Activated CD4-positive, alpha-beta T cell treated with anti-CD3 and anti-CD28 coated beads, Interleukin-2, amount 50 U/mL, for 1 hour (primary cell): ENCODE measurements at places on chromosomes 16 and 17.

- no peak for DNase-seq
Measured at GRCh38 chr16:68378436-68379415, 67.9 kb downstream of the PRMT7 start.

DNA sequence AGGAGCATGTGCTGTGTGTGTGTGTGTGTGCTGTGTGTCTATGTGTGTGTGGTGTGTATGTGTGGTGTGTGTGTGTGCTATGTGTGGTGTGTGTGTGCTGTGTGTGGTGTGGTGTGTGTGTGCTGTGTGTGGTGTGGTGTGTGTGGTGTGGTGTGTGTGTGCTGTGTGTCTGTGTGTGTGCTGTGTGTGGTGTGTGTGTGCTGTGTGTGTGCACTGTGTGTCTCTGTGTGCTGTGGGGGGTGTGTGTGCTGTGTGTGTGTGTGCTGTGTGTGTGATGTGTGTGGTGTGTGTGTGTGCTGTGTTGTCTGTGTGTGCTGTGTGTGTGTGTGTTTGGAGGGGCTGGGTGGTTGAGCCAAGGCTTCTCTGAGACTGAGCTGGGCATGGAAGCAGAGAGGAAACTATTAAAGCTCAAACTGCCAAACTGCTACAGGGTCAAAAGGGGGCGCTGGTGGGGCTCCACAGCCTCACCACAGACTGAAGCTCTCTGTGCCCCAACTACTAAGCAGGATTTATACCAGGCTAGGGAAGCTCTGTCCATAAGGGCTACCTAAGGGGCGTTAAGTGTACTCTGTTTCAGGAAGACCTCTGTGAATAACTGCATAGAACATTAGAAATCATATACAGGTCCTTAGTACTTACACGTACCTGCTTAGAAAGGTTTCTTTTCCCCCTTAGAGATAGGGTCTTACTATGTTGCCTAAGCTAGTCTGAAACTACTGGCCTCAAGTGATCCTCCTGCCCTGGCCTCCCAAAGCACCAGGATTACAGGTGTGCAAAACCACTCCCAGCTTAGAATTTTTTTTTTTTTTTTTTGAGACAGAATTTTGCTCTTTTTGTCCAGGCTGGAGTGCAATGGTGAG, 27.8 kb upstream of the GHDC start:
- peak; percentile 67 for DNase-seq

DNA sequence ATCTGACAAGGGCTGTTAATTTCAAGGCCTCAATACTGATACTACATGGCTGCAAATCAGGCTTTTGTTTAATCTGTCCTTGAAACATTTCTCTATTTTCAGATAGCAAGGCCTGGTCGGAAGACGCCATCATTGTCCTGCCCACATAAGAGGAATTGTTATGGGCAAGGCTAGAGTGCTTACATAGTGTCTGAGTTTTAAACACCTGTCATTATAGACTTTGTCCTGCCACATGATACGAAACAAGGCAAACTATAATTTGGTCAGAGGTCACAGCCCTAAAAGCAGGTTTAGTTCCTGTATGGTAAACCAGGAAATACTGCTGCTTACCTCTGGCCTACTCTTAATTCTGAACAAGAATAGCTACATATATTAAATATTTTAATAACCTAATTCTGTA, 104.4 kb downstream of the SSH2 start:
- no peak for DNase-seq

GRCh38 chr16:80519189-80519588, 21.6 kb upstream of the DYNLRB2 start:
- DNase-seq, result no peak

GRCh38 chr17:3528403-3528851, 29.2 kb downstream of the TRPV3 start:
- DNase-seq, result no peak

GRCh38 chr17:57574040-57574513, 171.0 kb downstream of the CCDC182 start:
- DNase-seq, result no peak

DNA sequence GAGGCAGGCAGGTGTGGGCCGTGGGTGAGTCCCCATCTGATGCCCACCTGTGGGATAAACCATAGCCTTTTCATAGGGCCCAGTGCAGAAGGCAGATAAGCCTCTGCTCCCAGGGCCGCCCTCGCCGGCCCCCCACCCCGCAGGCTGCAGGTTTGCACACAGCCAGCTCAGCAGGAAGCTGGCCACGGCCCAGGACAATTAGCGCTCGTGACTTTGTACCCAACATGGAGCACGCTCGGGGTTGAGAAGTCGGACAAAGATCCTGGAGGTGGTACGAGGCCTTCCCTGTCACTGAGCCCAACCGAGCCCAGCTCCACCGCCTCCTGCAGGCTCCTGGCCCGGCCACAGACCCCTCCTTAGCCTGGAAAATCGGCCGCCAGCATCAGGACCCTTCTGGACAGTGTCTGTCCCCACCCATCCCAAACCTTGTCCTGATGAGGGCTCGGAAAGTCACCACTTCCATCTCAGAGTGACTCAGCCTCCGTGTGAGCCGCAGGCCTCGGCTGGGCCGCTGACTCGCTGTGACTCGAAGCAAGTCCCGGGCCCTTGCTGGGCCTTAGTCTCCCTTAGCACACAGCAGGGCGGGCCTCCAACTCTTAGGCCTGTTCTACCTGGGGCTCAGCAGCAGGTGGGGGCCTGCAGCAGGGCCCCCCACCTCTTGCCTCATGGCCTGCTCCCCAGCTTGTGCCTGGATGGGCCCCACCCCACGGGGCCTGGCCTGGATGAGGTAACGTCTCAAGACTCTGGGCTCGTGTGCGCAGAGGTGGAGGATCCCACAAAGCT, 22.7 kb downstream of the FAM83G start:
- DNase-seq, result no peak

DNA sequence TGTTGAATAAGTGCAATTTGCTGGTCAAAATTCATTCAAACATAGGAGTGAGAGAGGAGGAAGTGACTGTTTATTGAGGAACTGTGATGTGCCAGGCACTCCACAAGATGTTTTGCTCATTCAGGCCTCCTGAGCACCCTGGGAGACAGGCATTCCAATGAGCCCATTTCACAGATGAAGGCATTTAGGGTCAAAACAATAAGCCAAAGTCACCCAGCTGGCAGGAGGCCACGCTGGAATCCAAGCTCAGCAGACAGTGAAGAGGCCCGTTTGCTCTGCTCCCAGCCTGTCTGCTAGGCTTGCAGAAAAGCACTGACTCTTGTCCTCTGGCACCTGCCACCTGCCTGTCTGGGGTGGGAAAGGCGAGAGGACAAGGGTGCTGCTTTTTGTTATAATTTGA, 10.1 kb upstream of the SLC25A39 start:
- DNase-seq, result no peak

DNA sequence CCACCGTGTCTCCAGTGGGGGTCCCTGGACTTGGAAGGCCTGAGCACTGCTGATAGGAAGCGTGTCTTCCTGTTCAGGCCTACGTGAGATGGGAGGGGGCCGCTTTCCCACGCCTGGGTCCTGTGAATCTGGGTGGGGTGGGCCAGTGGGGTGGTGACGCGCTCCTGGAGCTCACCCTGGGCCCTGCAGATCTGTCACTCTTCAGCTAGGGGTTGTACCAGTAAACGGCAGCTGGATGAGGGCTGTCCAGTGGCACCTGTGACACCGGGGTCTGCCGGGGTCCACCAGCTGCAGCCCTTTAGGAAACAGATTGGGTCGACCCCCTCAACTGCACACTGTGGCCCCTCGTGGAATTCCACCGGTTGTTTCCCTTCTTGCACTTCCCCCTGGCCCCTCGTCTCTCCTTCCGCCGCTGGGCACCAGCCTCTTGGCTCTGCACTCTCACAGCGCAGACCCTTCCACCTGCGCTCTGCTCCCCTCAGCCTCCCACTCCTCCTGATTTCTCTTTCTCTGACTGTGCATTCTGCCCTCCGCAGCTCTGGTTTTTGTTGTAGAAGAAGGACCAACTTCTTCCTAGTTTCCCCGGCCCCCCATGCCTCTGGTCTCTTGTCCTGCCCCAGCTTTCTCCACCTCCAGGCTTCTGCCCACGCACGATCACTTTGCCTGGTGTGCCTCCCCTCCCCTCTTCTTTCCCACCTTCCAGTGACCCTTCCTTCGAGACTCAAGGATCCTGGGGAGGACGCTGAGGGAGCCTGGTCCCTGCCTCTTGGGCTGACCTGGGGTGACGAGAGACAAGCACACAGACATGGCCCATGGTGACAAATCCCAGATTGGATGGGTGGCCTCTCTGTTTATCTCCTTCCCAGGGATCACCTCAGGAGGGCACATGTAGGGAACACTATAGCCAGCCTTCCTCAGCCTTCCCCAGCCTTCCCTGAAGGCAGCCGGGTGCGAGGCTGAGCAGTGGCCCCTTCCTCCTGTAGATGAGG, 4.8 kb downstream of the MRC2 start:
- DNase-seq, result no peak

GRCh38 chr17:28889996-28890395, 7.5 kb downstream of the FLOT2 start:
- no peak for DNase-seq

DNA sequence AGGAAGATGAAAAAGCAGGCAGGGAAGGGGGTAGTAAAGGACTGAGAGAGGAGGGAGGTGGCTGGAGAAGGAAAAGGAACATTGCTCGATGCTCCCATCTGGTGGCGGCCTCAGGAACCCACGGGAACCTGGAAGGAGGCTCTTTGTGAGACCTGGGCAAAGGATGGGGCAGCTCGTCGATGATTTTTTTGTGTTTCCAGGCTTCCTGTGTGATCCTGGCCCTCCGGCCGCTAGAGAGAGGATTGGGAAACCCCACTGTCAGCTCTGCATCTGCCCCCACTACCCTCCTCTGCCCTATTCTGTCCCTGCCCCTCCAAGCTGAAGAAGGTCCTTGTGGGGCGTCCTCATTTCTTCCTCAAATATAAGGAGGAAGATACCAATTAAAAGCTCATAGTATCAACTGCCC, 6.6 kb downstream of the WFIKKN2 start:
- peak; percentile 52 for DNase-seq

GRCh38 chr16:71357681-71358080, 842 bp upstream of the CALB2 start:
- no peak for DNase-seq

DNA sequence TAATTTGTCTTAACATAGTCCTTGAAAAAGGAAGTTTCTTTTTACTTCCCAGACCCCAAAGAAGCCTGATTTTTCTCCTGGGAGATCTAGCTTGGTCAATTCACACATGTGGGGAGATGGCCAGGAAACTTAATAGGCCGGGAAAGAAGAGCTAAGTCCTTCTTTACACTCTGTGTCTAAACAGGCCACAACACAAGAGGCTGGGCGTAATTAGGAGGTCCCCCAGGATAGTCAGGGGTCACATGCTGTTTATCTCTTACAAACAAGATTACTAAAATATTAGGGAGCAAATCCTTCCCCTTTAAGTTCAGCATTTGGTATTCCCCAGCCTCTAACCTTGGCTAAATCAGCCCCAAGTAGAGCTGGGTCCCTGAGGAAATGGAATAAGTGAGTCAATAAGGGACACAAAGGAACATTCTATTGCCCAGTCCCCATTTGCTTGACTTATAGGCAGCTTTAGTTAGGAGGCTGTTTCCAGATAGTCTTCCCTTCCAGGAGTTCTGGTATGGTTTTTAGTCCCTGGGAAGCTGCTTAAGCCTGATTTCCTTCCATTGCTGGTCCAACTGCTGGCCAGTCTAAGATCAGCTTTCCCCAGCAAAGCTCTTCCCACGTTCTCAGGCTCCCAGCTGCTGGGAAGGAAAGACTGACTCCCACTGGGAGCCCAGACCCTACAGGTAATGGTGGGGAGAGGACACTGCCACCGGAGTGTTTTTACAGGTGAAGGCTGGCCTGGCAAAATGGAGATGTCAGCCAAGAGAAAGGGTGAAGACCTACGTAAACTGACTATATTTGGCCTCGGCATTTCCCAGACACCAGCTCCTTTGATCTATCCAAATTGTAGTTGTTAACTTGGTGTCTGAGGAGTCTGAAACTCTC, 14.1 kb upstream of the HOXB9 start:
- DNase-seq, result no peak

GRCh38 chr16:15434425-15435215, at the start of gene BMERB1:
TSS of gene BMERB1 (plus strand) at chr16:15434588. CDS start at chr16:15434654, 66 bp downstream.
- DNase-seq, result peak; percentile 36

- no peak for DNase-seq
Measured at GRCh38 chr17:8672326-8672725, 41.8 kb upstream of the MYH10 start.

- DNase-seq, result no peak
Measured at GRCh38 chr17:76018340-76018680, 8.8 kb downstream of the EVPL start.

DNA sequence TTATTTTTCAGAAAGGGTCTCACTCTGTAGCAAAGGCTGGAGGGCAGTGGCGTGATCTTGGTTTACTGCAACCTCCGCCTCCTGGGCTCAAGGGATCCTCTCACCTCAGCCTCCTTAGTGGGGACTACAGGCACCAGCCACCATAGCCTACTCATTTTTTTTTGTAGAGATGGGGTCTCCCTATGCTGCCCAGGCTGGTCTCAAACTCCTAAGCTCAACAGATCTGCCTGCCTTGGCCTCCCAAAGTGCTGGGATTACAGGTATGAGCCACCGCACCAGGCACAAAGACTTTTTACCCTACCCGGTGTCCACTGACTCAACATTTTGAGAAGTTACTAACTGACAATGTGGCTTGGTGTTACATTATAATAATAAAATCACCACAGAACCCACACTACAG, 7.2 kb downstream of the GRB2 start:
- no peak for DNase-seq

- no peak for DNase-seq
Measured at GRCh38 chr17:39246274-39246673, 20.5 kb upstream of the STAC2 start.

GRCh38 chr17:19762515-19762961, 14.4 kb upstream of the ALDH3A1 start:
- DNase-seq, result peak; percentile 59

GRCh38 chr17:28154214-28154613, 111.7 kb downstream of the NLK start:
- no peak for DNase-seq

DNA sequence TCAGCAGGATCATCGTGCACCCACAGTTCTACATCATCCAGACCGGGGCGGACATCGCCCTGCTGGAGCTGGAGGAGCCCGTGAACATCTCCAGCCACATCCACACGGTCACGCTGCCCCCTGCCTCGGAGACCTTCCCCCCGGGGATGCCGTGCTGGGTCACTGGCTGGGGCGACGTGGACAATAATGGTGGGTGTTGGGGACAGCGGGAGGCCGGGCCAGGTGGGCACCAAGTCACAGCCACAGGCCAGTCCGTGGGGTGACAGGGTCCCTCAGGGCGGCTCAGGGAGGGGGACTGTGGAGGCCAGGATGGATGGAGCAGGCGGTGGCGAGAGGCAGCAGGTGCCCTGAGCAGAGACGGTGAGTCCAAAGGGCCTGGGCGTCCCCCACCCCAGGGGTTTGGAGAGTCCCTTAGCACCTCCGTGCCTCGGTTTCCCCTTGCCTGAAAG, 1.0 kb downstream of the TPSD1 start:
- no peak for DNase-seq
